ENCODE measurements at places on chromosomes 3 and 15.

GRCh38 chr3:228442-229182 is 32.0 kb downstream of the CHL1 start:
- no peaks in the 10 kb centered on the region for H3K4me1 ChIP-seq
- no peak for DNase-seq
- no peak overlapping the region for H3K4me3 ChIP-seq
- no peak overlapping the region for H3K27ac ChIP-seq
- no peaks in the 10 kb centered on the region for H3K36me3 ChIP-seq

DNA sequence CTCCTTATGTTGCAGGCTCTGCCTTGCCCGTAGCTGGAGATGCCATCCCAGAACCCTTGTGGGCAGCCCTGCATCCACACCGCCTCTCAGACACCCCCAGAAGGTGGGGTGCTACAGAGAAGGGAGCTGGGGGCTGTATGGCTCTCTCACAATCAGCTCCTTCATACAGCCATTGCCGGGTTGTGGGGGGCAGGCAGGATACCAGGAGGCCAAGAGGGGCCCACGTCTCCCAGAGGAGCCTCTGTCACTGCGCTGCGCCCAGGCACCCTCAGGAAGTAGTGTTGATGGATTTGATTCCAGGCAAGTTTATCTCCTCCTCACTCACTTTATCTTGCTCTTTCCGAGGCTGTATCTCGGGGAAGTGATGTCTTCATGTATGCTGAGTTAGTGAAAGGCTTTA is 171.6 kb downstream of the CHDH start:
- no peaks in the 10 kb centered on the region for H3K36me3 ChIP-seq
- no peak overlapping the region for H3K4me3 ChIP-seq
- DNase-seq = no peak
- H3K27ac ChIP-seq = no peak overlapping the region
- no peaks in the 10 kb centered on the region for H3K4me1 ChIP-seq
- no peaks in the 10 kb centered on the region for H3K27me3 ChIP-seq

DNA sequence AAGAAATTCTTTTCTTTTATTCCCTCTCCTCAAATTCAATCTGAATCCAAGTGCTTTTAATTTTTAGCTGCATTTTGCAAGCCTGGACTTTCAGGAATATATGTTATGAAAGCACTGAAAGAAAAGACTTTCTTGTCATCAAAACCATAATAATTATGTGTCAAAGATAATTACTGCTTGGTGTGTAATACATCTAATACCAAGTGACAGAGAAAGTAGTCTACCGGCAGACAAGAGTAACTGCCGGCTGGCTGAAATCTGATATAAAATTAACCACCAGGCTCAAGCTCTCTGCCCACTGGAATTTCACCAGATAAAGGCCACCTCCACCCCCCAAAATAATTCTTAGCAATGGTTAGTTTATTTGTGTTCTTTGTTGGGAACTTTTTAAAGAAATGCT is 220.9 kb upstream of the CDIN1 start:
- no peak for DNase-seq
- no peaks in the 10 kb centered on the region for H3K4me1 ChIP-seq
- no peak overlapping the region for H3K4me3 ChIP-seq
- no peaks in the 10 kb centered on the region for H3K27me3 ChIP-seq
- H3K36me3 ChIP-seq = no peaks in the 10 kb centered on the region
- H3K27ac ChIP-seq = no peak overlapping the region

DNA sequence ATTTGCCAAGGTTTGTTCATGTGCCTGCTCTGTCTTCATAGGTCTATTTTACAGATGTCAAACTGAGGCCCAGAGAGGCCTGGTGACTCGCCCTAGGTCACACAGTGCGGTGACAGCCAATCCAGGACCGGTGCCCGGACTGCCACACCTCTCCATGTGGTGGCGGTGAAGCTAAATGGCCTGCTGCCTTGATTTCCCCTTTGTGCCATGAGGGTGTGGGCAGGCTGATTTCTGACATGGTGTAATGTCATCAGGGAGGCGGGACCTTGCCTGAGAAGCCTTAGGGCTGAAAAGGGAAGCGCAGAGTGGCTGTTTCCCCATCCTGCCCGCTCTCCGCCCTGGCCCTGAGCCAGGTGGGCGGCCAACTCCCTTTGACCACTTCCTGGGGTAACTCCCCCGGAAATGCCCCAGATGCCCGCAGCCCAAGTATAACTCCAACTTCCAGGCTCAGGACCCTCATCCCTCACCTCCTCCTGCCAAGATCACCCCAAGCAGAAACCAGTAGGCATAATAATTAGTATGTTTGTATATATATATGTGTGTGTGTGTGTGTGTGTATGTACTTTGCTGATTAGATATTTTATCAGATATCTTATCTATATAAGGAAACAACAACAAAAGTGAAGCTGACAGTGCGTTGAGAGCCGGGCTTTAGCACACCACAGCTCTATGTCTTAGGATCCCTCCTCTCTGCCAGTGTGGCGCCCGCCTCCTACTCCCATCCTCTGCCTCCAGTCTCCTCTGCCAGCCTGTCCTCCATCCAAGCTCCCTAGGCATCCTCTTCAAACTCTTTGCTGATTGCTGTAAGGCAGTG is 63.9 kb downstream of the IQSEC1 start:
- peaks cover 100% of the 10 kb centered on the region for H3K4me1 ChIP-seq
- H3K27me3 ChIP-seq = no peaks in the 10 kb centered on the region
- H3K27ac ChIP-seq = peak overlapping the region; percentile 68
- no peaks in the 10 kb centered on the region for H3K36me3 ChIP-seq

GRCh38 chr3:112995800-112996199 is 5.0 kb downstream of the GTPBP8 start:
- H3K4me1 ChIP-seq = peaks cover 23% of the 10 kb centered on the region
- no peak overlapping the region for H3K27ac ChIP-seq
- DNase-seq = no peak
- peaks cover 9% of the 10 kb centered on the region for H3K36me3 ChIP-seq
- H3K4me3 ChIP-seq = no peak overlapping the region

All from CD8-positive, alpha-beta memory T cell (primary cell).